ENCODE measurements at places on chromosomes 13 and 19.

GRCh38 chr13:84569366-84569765 is 687.1 kb upstream of the SLITRK1 start:
- DNase-seq, result no peak
- H3K27ac ChIP-seq, result no peak overlapping the region
- H3K4me3 ChIP-seq, result no peak overlapping the region
- no peaks in the 10 kb centered on the region for H3K27me3 ChIP-seq
- no peaks in the 10 kb centered on the region for H3K36me3 ChIP-seq
- H3K4me1 ChIP-seq, result no peaks in the 10 kb centered on the region

GRCh38 chr19:3269916-3270671 is 45.6 kb downstream of the CELF5 start:
- no peak overlapping the region for H3K27ac ChIP-seq
- H3K27me3 ChIP-seq, result peaks cover 48% of the 10 kb centered on the region
- H3K4me3 ChIP-seq, result no peak overlapping the region
- DNase-seq, result no peak

GRCh38 chr13:66553391-66553790 is 676.7 kb downstream of the PCDH9 start:
- H3K36me3 ChIP-seq, result no peaks in the 10 kb centered on the region
- DNase-seq, result no peak
- H3K4me3 ChIP-seq, result no peak overlapping the region
- H3K27ac ChIP-seq, result no peak overlapping the region
- H3K4me1 ChIP-seq, result no peaks in the 10 kb centered on the region

- no peaks in the 10 kb centered on the region for H3K27me3 ChIP-seq
- H3K36me3 ChIP-seq, result peaks cover 76% of the 10 kb centered on the region
- no peaks in the 10 kb centered on the region for H3K4me1 ChIP-seq
- H3K27ac ChIP-seq, result no peak overlapping the region
- no peak overlapping the region for H3K4me3 ChIP-seq
- no peak for DNase-seq
These were observed 19.1 kb upstream of the ZNF260 start for GRCh38 chr19:36547001-36547732.

- H3K36me3 ChIP-seq, result peaks cover 8% of the 10 kb centered on the region
- H3K27ac ChIP-seq, result peak overlapping the region; percentile 38
- H3K27me3 ChIP-seq, result no peaks in the 10 kb centered on the region
- DNase-seq, result no peak
- H3K4me3 ChIP-seq, result no peak overlapping the region
- peaks cover 3% of the 10 kb centered on the region for H3K4me1 ChIP-seq
These were observed 193.7 kb downstream of the ZNF737 start for GRCh38 chr19:20371911-20372310.

GRCh38 chr13:100473501-100474044 is 115.0 kb downstream of the GGACT start:
- DNase-seq, result no peak
- H3K4me3 ChIP-seq, result no peak overlapping the region
- no peaks in the 10 kb centered on the region for H3K4me1 ChIP-seq
- H3K36me3 ChIP-seq, result no peaks in the 10 kb centered on the region
- H3K27ac ChIP-seq, result no peak overlapping the region

DNA sequence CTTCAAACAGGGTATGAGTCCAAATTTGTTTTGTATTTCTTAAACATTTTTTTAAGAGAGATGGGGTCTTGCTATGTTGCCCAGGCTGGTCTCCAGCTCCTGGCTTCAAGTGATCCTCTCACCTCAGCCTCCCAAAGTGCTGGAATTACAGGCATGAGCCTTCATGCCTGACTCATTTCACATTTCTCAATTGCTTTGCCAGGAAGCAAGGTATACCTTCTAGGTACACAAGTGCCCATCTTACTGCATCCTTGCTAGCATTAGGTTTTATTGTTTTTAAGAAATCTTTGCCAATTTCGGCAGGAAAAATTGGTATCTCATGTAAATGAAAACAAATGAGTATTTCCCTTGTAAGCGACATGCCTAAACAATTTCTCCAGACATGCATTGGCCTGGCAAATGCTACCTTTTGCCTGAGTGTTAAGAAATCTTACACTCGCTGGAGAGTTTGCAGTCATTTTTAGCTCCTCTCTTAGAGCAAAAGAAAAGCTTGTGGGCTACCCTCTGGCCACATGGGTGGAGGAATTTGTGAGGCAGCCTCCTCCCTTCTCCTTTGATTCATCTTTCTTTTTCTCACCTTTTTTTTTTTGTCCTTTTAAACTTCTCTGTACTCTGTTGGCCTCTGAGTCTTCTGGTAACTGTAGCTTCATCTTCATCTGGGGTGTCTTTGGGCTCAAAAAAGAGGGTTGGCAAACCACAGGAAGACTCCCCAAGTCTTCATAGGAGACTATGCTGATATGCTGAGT is 33.0 kb downstream of the ACTL9 start:
- H3K4me3 ChIP-seq, result no peak overlapping the region
- H3K27ac ChIP-seq, result peak overlapping the region; percentile 87
- peaks cover 34% of the 10 kb centered on the region for H3K4me1 ChIP-seq
- DNase-seq, result no peak

DNA sequence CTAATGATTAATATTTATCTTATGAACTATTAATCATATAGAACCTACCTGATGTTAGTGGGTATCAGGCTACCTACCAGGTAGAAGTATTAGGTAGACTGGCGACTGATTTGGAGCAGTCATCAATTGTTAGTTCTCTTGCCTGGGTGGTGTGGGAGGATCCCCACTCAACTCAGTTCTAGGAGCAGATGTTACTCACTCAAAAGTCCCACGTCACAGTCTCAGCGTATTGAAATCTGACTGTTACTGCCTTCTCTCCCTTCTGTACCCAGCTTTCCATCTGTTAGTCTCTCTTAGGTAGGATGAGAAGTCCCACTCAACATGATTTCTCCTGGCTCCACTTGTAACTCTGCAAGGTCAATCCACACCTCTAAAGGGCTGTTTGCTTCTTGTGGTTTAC is 102.7 kb downstream of the OLFM4 start:
- no peak overlapping the region for H3K27ac ChIP-seq
- DNase-seq, result no peak
- no peak overlapping the region for H3K4me3 ChIP-seq
- no peaks in the 10 kb centered on the region for H3K36me3 ChIP-seq
- H3K27me3 ChIP-seq, result no peaks in the 10 kb centered on the region

DNA sequence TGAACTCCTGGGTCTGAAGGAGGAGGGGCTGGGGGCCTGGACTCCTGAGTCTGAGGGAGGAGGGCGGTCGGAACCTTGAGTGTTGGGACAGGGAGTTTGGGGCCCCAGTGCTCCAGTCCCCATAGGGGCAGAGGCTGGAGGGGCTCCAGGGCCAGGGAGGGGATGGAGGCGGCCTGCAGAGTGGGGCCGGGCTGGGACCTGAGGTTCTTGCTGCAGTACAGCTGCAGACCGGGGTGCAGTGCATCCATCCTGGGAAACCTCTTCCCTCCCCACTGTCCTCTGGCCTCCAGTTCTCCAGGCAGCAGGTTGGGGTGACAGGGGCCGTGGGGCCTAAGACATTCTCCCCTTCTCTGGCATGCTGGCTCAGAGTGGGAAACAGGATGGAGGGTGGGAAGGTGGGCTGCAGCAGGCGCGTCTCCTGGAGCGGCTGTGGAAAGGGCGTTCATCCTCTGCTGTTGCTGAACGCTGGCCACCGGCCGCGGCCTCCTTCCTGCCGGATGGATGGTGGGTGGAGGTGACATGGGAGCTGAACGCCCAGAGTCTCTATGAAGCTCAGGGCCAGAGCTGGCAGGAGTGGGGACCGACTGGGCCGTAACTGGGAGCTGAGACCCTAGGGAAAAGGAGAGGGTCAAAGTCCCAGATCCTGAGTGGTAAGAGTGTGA is 1.6 kb downstream of the BRSK1 start:
- no peak overlapping the region for H3K4me3 ChIP-seq
- peaks cover 10% of the 10 kb centered on the region for H3K27me3 ChIP-seq
- H3K4me1 ChIP-seq, result peaks cover 26% of the 10 kb centered on the region
- H3K27ac ChIP-seq, result peak overlapping the region; percentile 29

- no peak overlapping the region for H3K27ac ChIP-seq
- H3K4me3 ChIP-seq, result no peak overlapping the region
- DNase-seq, result no peak
- H3K27me3 ChIP-seq, result no peaks in the 10 kb centered on the region
- peaks cover 10% of the 10 kb centered on the region for H3K36me3 ChIP-seq
These were observed 24.6 kb downstream of the MAU2 start for GRCh38 chr19:19345232-19345631.

DNA sequence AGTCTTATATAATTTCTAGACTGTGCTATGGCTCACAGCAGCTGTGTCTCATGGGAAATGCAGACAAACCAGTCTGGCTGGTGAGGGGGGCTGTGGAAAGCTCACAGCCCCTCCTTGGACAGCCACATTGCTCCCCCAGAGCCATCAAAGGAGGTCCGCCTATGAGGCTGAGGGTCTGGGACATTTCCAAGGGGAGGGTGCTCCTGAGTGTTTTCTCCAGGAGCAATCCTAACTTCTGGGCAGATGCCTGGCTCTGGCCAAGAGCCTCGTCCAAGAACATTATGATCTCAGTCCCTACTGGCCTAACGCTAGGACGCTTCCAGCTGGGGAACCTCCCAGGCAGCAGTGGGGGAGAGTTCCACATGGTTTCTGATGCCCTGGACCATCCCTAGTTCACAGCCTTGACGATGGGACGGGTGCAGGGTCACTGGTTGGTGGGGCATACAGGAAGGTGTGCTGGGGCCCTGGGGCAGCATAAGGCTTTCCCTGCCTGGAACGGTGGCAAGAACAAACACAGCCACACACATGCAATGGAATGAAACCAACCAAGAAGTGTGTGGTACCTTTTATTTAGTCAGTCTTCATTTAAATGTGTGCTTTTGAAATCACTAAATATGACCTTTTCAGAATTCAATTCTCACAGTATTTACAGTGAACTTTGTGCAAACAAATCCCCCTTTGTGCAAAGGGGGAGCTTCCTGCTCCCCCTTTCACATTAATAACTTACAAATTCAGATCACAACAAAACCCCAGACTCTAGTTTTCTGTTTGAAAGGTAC is 60.6 kb downstream of the CDADC1 start:
- no peaks in the 10 kb centered on the region for H3K36me3 ChIP-seq
- H3K27me3 ChIP-seq, result no peaks in the 10 kb centered on the region
- no peak for DNase-seq

- peak overlapping the region; percentile 65 for H3K4me3 ChIP-seq
- peaks cover 8% of the 10 kb centered on the region for H3K27me3 ChIP-seq
- H3K4me1 ChIP-seq, result peaks cover 21% of the 10 kb centered on the region
These were observed 5.1 kb upstream of the DIRAS1 start for GRCh38 chr19:2726160-2726855.

DNA sequence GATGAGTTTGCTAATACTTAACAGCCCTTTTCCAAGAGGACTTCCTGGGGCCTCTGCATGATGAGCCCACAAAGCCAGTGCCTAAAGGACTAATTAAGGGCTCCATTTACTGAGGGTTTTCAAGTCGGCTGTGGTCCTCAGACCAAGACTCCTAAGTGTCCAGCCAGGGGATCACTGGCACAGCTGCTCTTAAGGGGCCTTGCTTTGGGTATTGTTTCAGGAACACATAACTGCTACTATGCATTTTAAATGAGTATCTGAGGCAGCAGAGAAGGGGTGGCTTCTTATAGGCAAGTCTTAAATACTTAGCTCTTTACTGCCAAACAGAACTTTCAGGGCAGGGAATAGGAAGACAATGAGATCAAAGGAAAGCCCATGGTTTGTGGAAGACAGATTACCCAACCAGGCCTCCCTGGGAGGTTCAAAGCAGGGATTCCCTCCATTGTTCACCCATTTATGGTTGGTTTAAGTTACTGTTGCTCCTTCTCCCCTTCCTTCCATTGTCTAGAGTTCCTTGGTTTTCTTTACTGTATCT is 61.9 kb downstream of the TNFRSF19 start:
- no peak overlapping the region for H3K4me3 ChIP-seq
- H3K4me1 ChIP-seq, result no peaks in the 10 kb centered on the region
- DNase-seq, result no peak
- H3K27ac ChIP-seq, result no peak overlapping the region

DNA sequence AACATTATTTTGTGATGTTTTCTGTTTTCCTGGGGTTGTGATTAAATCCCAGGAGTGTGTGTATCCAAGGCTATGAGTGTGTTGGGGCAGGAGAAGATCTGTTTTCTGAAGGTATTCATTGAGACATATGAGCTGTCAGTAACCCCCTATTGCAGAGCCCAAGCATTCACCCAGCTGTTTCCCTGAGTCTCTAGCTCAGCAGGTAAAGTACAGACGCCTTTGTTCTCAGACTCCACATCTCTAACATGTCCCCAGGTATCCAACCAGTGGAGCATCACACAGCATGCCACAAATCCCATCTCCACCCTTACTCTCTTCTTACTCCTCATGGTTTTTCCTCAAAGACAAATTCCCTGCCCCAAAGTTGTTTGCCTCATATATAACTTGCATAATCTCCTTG is 213.6 kb downstream of the PCDH20 start:
- DNase-seq, result no peak
- no peaks in the 10 kb centered on the region for H3K36me3 ChIP-seq
- no peak overlapping the region for H3K4me3 ChIP-seq
- no peaks in the 10 kb centered on the region for H3K4me1 ChIP-seq

DNA sequence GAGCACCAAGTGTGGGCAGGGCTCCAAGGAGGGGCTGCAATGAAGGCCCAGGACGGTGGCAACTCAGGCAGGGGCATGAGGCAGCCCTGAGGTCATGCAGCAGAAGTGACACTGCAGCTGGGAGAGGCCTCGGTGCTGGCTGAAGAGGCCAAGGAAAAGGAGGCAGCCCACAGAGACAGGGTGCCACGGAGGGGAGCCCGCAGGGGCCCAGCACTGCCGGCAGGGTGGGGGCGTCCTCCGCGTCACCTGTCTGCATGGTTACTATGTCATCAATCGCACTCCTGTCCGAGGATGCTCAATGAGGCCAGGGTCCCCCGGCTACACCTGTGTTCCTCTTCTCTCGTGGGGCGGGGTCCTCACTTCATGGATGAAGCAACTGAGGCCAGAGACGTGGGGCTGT is 123.1 kb downstream of the TUBA3C start:
- no peak overlapping the region for H3K27ac ChIP-seq
- H3K36me3 ChIP-seq, result no peaks in the 10 kb centered on the region
- no peak overlapping the region for H3K4me3 ChIP-seq
- no peak for DNase-seq
- no peaks in the 10 kb centered on the region for H3K4me1 ChIP-seq

DNA sequence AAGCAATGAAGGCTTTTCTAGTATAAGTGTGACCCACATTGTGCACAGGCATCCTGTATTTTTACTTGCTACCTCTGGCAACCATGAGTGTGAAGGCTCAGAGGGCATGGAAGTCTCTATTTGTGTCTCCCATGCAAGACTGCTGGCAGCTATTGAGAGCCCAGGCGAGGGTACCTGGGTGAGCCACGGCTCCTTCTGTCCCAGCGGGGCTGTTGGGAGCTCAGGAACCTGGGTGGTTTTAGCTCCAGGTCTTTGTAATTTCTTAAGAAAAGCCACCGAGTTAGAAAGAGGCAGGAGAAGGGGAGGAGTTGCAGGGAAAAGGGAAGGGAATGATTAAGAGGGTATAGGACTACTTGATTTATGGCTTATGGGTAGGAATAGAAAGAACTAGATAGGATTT is 190.4 kb upstream of the SOX1 start:
- H3K4me1 ChIP-seq, result no peaks in the 10 kb centered on the region
- no peaks in the 10 kb centered on the region for H3K27me3 ChIP-seq
- no peak overlapping the region for H3K27ac ChIP-seq
- no peak for DNase-seq
- H3K4me3 ChIP-seq, result no peak overlapping the region
- no peaks in the 10 kb centered on the region for H3K36me3 ChIP-seq

- no peaks in the 10 kb centered on the region for H3K27me3 ChIP-seq
- no peaks in the 10 kb centered on the region for H3K4me1 ChIP-seq
- no peak overlapping the region for H3K4me3 ChIP-seq
- peaks cover 4% of the 10 kb centered on the region for H3K36me3 ChIP-seq
- DNase-seq, result no peak
These were observed 473.6 kb upstream of the SLC10A2 start for GRCh38 chr13:103539721-103540381.

GRCh38 chr13:106533943-106534638 is 1.4 kb downstream of the EFNB2 start:
- H3K4me3 ChIP-seq, result peak overlapping the region; percentile 86
- peak; percentile 23 for DNase-seq
- H3K27ac ChIP-seq, result no peak overlapping the region
- peaks cover 29% of the 10 kb centered on the region for H3K4me1 ChIP-seq
- H3K27me3 ChIP-seq, result peaks cover 48% of the 10 kb centered on the region

Data from naive B cell (primary cell).